ENCODE measurements at places on chromosomes 11 and 22.

DNA sequence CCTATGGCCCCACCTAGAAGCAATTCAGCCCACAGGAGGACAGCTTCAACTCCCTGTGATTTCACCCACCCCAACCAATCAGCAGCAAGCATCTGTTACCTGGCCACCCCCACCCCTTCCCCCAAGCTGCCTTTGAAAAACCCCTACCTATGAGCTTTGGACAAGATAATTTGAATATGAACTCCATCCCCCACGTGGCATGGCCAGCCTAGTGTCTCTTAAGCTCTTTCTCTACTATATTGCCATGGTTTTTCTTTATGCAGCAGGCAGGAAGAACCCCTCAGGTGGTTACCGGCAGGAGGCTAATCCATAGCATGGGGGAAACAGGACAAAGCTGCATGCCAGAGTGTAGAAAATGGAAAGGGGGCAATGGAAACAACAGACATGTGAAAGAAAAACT, 29.0 kb downstream of the CTSC start:
- no peak for DNase-seq

- DNase-seq: no peak
Measured at GRCh38 chr22:19643448-19644313, 70.6 kb upstream of the SEPTIN5 start.

GRCh38 chr11:30749268-30749667, 163.1 kb upstream of the MPPED2 start:
- DNase-seq: no peak

GRCh38 chr11:28730336-28730735, 622.1 kb downstream of the METTL15 start:
- no peak for DNase-seq

- no peak for DNase-seq
Measured at GRCh38 chr22:22120160-22120559, 124.4 kb upstream of the VPREB1 start.

- DNase-seq: peak; percentile 60
Measured at GRCh38 chr11:104705490-104706190, 192.6 kb downstream of the CASP12 start.

- DNase-seq: no peak
Measured at GRCh38 chr22:40399621-40400020, 29.2 kb downstream of the SGSM3 start.

DNA sequence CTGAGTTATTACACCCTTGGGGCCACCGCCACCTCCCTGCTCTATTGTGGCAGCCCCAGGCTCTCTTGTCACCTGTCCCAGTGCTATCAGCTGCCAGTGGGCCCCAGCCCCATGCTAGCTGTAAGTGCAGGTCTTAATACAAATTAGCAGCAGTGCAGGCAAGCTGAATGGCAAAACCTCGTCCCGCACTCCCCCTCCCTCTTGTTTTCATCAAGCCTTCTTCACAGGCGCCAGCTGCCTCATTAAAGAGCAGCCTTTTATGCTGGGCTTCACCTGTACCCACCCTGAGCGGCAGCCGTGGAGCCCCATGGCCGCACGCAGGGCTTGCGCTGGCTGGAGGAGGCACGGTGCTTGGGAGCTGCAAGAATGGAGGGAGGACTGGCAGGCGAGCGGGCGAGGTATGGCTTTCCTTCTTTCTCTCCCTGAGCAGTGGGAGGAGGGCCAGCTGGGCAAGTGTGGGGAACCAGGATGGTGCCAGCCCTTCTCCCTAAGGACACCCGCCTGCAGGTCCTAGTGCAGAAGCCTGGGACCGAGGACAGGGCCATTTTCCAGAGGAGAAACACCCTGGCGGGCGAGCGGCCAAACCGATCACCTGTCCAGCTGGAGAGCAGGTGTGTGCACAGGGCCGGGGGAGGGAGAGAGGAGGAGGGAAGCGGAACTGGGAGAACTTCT, 70.7 kb downstream of the FLI1 start:
- no peak for DNase-seq

- DNase-seq: no peak
Measured at GRCh38 chr22:28594797-28595462, 84.7 kb downstream of the TTC28 start.

DNA sequence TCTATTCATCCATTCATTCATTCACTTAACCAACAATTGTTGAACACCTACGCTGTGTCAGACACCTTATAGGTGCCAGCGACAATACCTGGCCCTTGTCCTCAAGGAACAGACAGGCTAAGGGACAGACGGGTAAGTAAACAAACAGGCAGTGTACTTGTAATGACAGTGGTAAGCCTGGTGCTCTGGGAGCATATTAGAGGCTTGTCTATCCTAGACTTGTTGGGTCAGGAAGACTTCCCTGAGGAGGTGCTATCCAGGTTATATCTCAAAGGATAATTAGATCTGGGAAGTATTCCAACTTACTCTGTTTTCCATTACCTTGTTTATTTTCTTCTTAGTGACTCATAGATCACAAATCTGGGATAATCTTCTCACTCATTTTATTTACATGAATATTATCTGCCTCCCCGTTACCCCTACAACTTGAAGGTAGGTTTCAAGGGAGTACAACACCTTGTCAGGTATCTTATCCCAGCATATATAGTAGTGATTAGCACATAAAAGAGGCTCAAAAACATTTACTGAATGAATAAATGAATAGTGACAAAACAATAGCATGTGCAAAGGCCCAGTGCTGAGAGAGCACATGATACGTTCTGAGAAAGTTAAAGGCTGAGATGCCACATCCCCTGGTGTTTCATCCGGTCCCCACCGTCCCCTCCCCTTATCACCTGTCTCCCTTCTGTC, 75.3 kb upstream of the NCAM1 start:
- DNase-seq: no peak

- no peak for DNase-seq
Measured at GRCh38 chr11:95338430-95338991, 107.5 kb upstream of the SESN3 start.

- no peak for DNase-seq
Measured at GRCh38 chr22:37647928-37648327, 8.5 kb downstream of the SH3BP1 start.

- DNase-seq: no peak
Measured at GRCh38 chr11:76695771-76696170, 25.2 kb upstream of the LRRC32 start.

DNA sequence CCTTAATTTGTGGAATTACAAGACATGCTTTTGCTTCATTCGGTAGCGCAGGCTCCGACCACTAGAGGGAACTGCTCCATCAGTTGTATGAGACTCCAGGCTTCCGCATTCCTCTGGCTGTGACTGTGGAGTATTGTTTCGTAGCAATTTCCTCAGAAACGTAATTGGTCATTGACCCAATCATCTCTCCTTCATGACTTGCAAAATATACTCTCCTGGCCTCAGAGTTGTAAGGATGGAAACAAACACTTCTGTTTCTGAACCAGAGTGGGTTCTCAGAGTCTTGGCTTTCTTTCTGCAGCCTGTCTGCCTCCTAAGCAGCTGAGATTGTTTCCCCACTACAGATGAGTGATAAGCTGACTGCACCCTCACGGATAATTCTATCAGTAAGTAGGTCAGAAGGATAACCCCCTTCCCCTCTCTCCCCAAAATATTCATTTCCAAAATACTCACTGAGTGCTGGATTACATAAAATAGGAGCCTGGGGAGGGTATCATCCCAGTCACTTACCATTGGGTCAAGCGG, 146.8 kb upstream of the ZC3H12C start:
- DNase-seq: peak; percentile 4

DNA sequence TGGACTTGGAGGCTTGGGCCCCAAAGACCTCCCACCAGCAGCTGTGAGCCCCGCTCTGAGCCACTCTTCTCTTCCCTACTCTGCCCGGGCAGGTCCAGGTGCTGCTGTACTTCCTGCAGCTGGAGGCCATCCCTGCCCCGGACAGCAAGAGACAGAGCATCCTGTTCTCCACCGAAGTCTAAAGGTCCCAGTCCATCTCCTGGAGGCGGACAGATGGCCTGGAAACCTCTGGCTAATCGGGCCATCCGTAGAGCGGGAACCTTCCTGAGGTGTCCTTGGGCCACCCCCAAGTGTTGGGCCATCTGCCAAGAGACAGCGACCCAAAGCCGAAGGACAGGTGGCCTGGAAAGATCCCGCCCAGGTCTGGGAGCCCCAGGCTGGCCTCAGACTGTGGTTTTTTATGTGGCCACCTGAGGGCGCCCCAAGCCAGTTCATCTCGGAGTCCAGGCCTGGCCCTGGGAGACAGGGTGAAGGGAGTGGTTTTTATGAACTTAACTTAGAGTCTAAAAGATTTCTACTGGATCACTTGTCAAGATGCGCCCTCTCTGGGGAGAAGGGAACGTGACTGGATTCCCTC, 135.1 kb downstream of the BCR start:
- DNase-seq: peak; percentile 16

GRCh38 chr11:69854713-69855112, 35.5 kb upstream of the FGF3 start:
- DNase-seq: no peak

GRCh38 chr11:57157624-57158023, 24.1 kb upstream of the LRRC55 start:
- DNase-seq: no peak

DNA sequence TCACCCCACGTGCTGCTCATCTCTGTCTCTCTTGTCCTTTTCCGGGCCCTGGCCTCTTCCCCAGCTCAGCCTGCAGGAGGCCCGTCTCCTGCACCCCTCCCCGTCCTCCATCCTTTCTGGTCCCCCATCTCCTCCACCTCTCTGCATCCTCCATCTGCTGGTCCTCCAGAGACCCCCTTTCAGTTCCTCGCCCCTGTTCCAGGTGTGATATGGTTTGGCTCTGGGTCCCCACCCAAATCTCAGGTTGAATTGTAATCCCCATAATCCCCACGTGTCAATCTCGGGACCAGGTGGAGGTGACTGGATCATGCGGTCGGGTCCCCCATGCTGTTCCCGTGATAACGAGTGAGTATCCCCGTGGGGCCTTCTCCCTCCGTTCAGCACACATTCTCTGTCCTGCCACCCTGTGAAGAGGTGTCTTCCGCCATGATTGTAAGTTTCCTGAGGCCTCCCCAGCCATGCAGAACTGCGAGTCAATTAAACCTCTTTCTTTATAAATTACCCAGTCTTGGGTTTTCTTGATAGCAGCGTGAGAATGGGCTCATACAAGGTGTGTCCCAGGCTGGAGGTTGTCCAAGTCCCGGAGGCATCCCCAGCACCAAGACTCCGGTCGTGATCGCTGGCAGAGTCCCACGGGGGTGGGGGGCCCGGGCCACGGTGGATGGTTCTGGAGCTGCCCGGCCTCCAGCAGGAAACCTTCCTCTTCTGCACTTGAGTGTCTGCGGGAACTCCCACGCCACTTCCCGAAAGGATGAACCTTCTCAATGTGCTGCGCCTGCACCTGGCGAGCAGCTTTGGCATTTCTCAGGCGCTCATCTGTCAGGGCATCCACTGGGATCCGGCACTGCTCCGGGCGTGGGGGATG, 29.0 kb upstream of the TOLLIP start:
- DNase-seq: no peak

DNA sequence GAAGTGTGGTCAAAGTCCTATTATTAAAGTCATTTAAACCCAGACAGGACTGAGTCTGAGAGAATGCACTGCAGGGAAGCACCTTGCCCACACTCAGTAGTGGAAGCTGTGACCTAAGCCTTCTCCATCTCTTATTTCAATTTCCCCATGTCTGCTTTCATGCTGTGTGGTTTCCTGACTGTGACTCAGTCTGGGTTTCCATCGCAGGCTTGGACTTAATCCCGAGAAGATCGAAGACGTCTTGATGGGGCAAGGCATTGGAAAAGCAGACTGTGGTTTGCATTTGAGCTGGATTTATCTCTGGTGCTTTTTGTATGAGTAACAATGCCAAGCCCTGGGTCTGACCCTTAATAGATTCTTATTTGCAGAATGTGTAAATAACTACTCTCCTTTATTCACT, 238.9 kb downstream of the NTM start:
- no peak for DNase-seq

DNA sequence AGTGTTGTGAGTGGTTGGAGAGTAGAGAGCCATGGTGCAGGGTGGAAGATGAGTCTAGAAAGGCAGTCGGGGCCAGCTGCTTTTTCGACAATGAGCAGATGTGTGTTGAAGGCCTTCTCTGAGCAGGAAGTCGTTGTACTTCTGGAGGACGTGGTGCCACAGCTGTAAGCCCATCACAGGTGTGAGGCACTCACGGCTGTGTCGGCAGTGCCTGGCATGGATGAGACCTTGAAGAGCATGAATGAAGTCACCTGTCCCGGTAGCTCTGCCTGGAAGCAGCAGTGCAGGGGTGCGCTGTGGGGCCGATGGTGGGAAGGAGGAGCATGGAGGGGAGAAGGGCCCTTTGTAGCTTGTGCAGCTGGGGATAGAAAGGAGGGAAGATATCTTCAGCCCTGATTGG, 165.2 kb downstream of the PKNOX2 start:
- no peak for DNase-seq

GRCh38 chr11:2796508-2797113, 89.0 kb downstream of the CDKN1C start:
- DNase-seq: no peak

DNA sequence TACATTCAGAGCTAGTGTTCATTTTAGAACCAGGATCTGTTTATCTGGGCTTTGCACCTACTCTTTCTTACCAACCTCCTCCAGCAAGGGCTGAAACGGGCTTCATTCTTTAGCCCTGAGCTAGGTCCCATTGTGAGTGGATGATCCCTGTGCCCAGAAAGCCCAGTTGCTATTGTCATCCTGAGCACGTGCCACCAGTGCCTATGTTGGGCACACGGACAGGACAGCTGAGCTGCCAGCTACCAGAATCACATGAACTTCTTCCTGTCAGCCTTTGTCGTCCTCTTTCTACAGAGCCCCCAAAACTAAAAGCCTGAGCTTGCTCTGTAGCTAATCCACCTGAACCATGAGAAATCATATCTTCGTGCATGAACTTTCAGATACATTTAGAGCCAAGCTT, 74.4 kb upstream of the NTM start:
- no peak for DNase-seq

DNA sequence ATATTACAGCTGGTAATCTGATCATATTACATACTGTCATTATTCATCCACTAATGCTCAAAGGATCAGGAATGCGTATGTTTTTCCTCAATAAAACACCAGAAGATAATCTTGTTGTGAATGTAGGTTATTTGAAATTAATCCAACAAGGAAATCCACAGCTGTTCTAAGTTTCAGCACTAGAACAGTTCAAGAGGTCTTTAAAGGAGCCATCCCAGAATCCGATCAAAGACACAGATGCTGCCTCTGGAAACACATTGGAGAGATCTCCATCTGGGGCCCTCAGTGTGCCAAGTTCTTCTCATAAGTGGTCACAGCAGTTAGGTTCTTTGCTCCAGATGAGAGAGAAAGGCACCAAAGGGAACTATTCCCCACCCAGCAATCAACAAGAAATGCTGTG, 1955.1 kb upstream of the RAG2 start:
- DNase-seq: no peak

- DNase-seq: no peak
Measured at GRCh38 chr11:1916132-1916985, 3.1 kb upstream of the TNNT3 start.

GRCh38 chr11:39363571-39363970, 2095.9 kb downstream of the LRRC4C start:
- DNase-seq: no peak

- no peak for DNase-seq
Measured at GRCh38 chr22:48418831-48419230, 1408.8 kb downstream of the BRD1 start.
